Breast epithelium (tissue), 4 donors: ENCODE measurements at places on chromosomes 4 and X.

GRCh38 chr4:93814141-93814540, 14.4 kb upstream of the ATOH1 start:
- H3K4me3 ChIP-seq, result no peak overlapping the region
- no peak overlapping the region for H3K27ac ChIP-seq
- peaks cover 6% of the 10 kb centered on the region for H3K27me3 ChIP-seq
- DNase-seq, result no peak
- H3K36me3 ChIP-seq, result no peaks in the 10 kb centered on the region

DNA sequence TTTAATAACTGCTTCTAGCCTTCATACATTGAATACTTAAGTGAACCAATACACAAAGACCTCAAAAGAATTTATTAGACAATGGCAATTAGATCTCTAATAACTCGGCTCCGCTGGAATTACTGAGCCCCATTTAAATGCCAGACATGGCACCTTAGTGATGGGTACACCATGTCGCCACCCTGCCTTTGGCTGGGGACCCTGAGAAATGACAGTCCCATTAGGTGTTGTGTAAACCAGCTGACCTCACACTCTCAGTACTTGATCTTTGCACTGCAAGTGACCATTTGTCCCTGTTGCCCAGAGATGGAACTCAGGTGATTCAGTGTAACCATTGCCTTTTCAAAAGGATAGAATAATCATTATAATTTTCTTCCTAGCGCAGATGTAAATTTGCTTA, 144.6 kb upstream of the SMARCAD1 start:
- H3K4me1 ChIP-seq, result no peaks in the 10 kb centered on the region
- no peaks in the 10 kb centered on the region for H3K27me3 ChIP-seq
- H3K27ac ChIP-seq, result no peak overlapping the region
- no peak for DNase-seq

- no peaks in the 10 kb centered on the region for H3K4me1 ChIP-seq
- H3K36me3 ChIP-seq, result no peaks in the 10 kb centered on the region
- no peak overlapping the region for H3K4me3 ChIP-seq
- H3K27me3 ChIP-seq, result no peaks in the 10 kb centered on the region
- DNase-seq, result no peak
- no peak overlapping the region for H3K27ac ChIP-seq
These were observed 26.7 kb downstream of the SULT1E1 start for GRCh38 chr4:69833251-69833650.

DNA sequence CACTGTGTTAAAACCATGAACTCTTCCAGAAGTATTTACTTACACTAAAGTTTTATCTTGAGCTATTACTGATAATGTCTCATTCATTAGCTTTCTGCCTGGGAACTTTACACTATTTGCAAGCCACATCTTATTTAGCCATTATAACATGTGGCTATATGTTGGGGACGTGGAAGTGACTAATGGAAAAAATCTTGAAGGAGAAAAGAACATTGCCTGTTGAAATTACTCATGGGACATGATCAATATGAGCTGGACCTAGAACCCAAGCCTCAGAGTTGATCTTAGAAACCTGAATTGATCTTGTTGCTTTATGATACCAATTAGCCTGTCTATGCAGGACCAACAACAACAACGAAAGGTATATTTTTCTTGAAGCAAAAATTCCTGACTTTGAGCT, 22.5 kb upstream of the ARHGAP6 start:
- H3K4me1 ChIP-seq, result no peaks in the 10 kb centered on the region
- no peak overlapping the region for H3K27ac ChIP-seq
- no peaks in the 10 kb centered on the region for H3K27me3 ChIP-seq
- no peak overlapping the region for H3K4me3 ChIP-seq
- DNase-seq, result no peak

DNA sequence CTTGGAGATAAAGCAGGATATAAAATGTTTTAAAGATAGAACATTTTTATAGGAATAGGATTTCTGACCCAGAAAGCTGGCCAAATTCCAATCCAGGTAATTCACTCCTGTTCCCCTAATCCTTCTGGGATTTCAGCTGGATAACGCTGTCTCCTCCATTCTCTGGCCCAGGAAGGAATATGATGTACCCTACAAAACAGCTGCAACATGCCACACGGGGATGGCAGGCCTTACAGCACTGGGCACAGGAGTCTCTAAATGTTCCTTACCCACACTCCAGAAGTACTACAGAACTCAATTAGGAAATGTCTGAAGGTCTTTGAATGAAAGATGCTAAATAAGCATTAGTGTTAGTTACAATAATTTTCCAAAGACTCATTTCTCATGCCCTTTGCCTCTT, 15.8 kb downstream of the CAMK2D start:
- H3K27ac ChIP-seq, result no peak overlapping the region
- H3K27me3 ChIP-seq, result no peaks in the 10 kb centered on the region
- no peaks in the 10 kb centered on the region for H3K4me1 ChIP-seq

- no peak for DNase-seq
- H3K36me3 ChIP-seq, result no peaks in the 10 kb centered on the region
- H3K4me1 ChIP-seq, result no peaks in the 10 kb centered on the region
These were observed 5.4 kb upstream of the MAGIX start for GRCh38 chrX:49157194-49157593.

- DNase-seq, result no peak
- no peaks in the 10 kb centered on the region for H3K4me1 ChIP-seq
- no peaks in the 10 kb centered on the region for H3K36me3 ChIP-seq
- H3K27me3 ChIP-seq, result no peaks in the 10 kb centered on the region
- H3K4me3 ChIP-seq, result no peak overlapping the region
- H3K27ac ChIP-seq, result no peak overlapping the region
These were observed 20.6 kb upstream of the CLDN24 start for GRCh38 chr4:183342541-183343533.

GRCh38 chr4:26140150-26140898, 180.5 kb upstream of the RBPJ start:
- no peak for DNase-seq
- no peaks in the 10 kb centered on the region for H3K27me3 ChIP-seq
- no peaks in the 10 kb centered on the region for H3K36me3 ChIP-seq
- no peak overlapping the region for H3K27ac ChIP-seq
- no peak overlapping the region for H3K4me3 ChIP-seq
